ENCODE measurements at places on chromosomes 2 and 18.

GRCh38 chr2:8645176-8645831 is 36.6 kb upstream of the ID2 start:
- DNase-seq, result no peak

DNA sequence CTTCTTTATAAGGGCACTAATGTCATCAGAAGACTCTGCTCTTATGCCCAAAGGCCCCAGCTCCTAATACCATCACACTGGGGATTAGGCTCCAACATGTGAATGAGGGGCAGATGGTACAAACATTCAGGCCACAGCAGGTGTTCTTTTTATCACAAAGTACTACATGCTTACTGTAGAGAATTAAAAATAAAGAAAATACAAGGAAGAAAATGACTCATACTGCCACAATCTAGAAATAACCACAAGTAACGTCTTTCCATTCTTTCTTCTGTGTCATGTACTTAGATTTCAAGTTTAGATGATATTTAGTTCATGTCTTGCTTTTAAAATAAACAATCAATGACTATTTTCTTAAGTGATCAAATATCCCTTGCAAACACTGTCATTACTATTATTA is 100.3 kb upstream of the NEDD4L start:
- peak; percentile 73 for DNase-seq

DNA sequence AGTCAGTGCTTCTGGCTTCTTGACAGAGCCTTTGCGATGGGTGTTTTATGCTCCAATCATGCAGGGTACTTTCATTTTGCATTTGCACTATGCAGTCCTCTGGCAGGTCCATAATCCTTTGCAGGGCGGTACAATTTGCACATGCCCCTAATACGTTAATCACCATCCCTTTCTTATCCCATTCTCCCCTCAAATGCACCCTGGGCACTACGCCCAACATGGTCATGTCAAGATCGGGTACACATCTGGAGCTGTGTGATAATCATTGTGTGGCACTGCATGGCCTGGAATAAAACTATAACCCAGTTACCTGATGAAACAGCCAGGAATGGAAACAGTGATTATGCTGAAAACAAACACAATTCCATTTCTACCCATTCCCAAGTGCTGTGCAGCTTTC is 27.7 kb downstream of the LOXHD1 start:
- DNase-seq, result no peak

DNA sequence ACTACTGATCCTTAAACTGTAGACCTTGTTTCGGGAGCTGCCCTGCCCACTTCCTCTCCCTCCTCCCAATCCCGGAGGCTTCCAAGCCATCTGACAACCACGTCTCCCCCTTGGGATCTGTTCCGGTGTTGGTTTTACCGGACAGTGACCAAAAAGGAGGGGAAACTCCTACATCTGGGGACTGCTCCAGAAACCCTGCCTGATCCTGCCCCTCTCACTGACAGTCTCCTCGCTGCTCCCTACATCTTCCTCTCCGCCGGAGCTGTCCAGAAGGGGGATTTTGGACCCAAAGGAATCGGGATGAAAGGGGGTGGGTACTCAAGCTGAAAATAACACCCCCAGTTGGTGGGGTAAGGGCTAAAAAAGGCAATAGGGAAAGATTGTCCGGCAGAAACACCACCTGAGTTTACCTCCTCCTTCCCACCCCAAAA is 1.5 kb downstream of the INO80D start:
- peak; percentile 69 for DNase-seq

DNA sequence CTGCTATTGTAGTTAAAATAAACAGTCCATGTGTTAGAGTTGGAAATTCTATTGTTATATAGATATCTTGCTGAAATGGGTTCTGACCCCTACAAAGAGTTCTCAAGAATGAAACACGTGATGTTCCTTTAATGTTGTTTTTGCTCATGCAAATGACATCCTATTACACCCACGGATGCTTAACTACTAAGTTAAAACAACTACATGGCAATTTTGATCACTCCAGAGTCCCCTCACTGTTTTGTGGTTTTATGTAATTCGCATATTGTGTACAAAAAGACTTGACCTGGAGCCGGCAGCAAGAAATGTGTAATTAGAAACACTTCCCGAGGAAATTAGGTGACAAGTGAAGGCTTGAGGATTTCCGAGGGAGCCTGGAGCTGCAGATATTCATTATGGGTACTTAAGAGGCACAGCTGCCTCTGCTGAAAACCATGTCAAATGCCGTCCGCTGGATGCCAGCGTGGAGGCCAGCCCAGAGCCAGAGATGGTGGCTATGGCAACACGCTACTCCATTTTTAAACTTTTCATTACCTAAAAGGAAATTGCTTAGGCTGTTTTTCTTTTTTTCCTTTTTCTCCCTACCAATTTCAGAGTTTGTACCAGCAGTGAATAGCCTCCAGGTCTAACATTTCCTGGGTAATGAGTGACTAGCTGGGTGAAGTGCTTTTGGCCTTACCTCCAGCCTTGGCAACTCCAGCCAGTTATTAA is 21.0 kb upstream of the CABLES1 start:
- no peak for DNase-seq

GRCh38 chr2:225510796-225511195 is 111.3 kb downstream of the NYAP2 start:
- DNase-seq, result no peak

- DNase-seq, result no peak
Measured at GRCh38 chr2:39512434-39512935, 75.4 kb upstream of the MAP4K3 start.

All from bronchial epithelial cell (primary cell).